ENCODE measurements at places on chromosomes 16 and 17. TPM values are rescaled to one million over a fixed set of nuclear protein-coding genes. Genes with fewer than 3 reads are reported as not detected.

Gene HP
- 0.20 TPM for total RNA-seq

Gene DHX40
- 40.1 TPM for total RNA-seq

Gene AGRP
- not detected for total RNA-seq

Gene ZNF785
- 9.9 TPM for total RNA-seq

Gene MYO15B
- 20.2 TPM for total RNA-seq

Gene COIL
- total RNA-seq = 8.7 TPM

Gene PMFBP1
- under 0.01 TPM for total RNA-seq

Data from lung microvascular endothelial cell (primary cell).